IPS DF 19.7 (cell line): ENCODE measurements at places on chromosomes 2 and 18.

- DNase-seq: no peak
These were observed 478.6 kb upstream of the ACVR2A start for GRCh38 chr2:147366279-147366678.

DNA sequence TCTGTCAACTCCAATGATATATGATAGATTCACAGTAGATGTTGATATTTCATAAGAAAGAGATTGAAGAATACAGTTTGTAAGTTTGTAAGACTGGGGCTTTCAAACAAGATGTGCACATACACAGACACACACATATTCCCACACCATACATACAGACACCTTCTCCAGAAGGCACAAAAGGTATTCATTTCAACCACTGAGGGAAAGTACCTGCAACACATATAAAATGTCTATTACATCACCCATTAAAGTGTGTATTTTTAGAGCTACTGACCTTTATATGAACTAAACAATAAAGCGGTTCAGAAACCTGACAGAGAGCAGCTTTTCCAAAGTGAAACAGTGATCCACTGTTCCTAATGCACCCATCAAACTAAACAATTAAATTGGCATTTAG is 53.3 kb downstream of the CCDC148 start:
- DNase-seq: no peak

- DNase-seq: no peak
These were observed 26.9 kb downstream of the GCG start for GRCh38 chr2:162125138-162125537.

DNA sequence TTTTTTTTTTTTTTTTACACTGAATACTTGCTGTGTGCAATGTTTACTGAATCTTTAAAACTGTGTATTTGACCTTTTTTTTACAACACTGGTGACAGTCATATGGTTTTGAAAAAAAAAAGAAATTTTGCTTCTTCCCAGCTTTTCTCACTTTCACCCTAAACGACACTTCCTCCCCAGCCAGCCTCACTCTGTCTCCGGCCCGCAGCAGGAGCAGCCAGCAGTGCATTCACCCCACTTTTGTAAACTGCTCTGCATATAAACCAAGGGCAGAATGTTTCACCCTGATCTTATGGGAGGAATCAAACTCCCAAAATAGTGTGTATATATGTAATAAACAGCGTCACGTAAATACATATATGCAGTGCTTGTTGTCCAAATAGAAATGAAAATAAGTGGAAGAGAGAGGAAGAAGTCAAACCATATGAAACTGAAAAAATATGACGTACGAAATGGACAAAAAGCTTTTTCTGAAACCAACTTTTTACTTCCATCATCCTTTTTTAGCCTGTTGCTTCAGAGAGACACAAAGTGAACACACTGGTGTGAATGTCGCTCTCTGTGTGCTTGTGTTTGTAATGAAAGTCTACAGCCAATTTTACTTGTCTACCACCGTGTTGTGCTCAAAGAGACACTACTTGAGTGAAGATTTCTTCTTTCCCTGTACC is 54.2 kb downstream of the ZCCHC2 start:
- no peak for DNase-seq

GRCh38 chr18:36467614-36468013 is 170.1 kb downstream of the FHOD3 start:
- no peak for DNase-seq

GRCh38 chr2:193331676-193332075 is 1136.9 kb upstream of the TMEFF2 start:
- no peak for DNase-seq

- DNase-seq: peak; percentile 86
These were observed 27.9 kb downstream of the FABP1 start for GRCh38 chr2:88099798-88100488.

DNA sequence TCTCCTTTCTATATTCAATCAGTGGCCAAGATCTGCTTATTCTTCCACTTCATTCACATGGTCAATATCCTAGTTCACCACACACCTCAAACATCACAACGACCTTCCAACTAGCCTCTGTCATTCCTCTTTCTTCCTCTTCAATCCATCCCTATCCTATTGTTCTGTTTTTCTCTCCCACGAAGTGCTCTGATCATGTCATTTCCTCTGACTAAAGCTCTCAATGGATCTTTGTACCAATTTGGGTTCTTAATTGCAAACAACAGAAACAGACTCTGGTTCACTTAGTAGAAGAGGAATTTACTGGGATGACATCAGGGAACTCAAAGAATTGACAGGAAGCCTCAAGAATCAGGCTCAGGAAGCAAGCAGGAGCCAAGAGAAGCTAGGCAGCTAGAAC is 23.5 kb downstream of the WNT10A start:
- DNase-seq: no peak

GRCh38 chr2:126269911-126270310 is 386.0 kb upstream of the GYPC start:
- no peak for DNase-seq

GRCh38 chr2:162720559-162721271 is 117.9 kb downstream of the KCNH7 start:
- DNase-seq: no peak

DNA sequence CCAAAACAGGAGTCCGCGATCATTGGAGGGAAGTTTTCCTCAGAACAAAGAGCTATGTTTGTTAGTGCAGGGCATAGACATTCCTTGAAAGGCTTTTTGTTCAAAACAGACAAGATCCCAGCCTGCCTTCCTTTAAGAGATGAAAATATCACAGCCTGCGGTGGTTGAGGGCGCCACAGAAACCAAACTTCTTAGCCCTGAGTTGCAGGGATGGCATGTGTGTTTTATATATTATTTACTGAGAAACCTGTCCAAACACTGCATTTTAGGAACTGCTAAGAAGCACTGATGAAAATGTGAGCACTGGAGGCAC is 57.5 kb upstream of the TMEM178A start:
- DNase-seq: no peak

DNA sequence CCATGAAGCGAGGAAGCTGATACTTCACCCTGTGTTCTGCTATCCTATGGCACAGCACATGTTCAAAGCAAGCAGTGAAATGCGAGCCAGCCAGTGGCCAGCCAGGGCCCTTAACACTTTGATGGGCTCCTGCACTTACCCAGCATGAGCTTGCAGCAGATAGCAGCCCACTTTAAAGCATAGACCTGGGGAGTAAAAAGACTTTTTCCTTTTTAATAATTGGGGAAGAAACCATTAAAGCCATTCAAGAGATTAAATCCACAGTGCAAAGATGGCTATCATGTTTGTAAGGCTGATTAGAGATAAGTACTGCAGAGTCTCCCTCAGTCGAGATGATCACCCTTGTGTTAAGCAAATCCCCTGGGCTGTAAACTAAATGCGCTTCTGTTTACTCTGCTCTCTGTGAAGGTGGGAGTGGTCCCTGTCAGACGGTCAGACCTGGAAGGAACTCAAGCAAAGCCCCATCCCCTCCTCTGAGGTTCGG is 15.7 kb downstream of the CCBE1 start:
- no peak for DNase-seq

- no peak for DNase-seq
These were observed 143.3 kb downstream of the FTCDNL1 start for GRCh38 chr2:199707593-199708185.

DNA sequence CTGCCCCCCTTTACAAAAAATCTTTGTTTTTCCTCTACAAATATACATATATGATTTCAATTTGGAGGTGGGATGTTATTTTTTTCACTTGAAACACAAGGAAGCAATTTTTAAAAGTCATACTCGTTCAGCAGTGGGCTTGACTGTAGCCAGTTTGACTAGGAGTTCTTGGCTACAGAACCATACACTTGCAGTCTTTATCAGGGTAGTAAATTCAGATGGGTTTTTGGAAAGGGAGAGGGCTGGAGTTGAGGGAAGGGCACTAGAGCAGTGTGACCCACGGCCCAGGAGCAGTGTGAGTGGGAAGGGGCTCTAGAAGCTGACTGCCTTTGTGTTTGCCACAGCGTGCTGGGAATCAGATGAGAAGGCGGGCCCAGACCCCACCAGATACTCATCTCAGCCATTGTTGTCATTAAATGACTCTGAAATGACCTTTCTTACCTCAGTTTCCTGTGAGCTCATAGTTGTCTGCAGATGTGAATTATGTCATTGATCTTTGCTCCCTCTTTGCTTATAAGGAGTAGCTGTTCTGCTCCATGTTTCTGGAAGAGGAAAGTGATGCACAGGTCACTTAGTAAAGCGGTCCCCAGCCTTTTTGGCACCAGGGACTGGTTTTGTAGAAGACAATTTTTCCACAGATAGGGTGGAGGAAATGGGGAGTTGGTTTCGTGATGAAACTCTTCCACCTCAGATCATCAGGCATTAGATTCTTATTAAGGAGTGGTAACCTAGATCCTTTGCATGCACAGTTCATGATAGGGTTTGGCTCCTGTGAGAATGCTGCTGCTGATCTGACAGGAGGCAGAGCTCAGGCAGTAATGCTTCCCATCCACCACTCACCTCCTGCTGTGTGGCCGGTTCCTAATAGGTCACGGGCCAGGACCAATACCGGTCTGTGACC is 116.8 kb downstream of the SPTBN1 start:
- no peak for DNase-seq

DNA sequence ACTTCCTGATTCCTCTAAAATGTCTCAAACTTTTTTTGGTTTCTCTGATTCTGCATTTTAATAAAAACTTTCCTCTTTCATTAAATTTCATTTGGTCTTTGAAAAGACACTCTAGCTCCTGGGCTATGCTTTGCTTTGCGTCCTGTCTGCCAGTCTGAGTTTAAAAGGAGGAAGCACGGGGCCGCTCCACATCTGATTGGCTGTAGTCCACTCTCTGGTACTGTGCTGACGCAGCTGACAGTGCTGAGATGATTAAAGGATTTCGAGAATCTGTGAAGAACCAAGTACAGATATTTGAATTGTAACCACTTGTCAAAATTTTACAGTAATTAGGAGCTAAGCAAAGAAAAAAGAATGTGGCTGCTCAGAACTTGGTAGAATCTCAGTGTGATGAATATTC is 199.6 kb upstream of the HNMT start:
- DNase-seq: no peak

- no peak for DNase-seq
These were observed 87.3 kb upstream of the TLK1 start for GRCh38 chr2:171247741-171248662.

GRCh38 chr2:76667821-76668271 is 854.3 kb downstream of the LRRTM4 start:
- no peak for DNase-seq

DNA sequence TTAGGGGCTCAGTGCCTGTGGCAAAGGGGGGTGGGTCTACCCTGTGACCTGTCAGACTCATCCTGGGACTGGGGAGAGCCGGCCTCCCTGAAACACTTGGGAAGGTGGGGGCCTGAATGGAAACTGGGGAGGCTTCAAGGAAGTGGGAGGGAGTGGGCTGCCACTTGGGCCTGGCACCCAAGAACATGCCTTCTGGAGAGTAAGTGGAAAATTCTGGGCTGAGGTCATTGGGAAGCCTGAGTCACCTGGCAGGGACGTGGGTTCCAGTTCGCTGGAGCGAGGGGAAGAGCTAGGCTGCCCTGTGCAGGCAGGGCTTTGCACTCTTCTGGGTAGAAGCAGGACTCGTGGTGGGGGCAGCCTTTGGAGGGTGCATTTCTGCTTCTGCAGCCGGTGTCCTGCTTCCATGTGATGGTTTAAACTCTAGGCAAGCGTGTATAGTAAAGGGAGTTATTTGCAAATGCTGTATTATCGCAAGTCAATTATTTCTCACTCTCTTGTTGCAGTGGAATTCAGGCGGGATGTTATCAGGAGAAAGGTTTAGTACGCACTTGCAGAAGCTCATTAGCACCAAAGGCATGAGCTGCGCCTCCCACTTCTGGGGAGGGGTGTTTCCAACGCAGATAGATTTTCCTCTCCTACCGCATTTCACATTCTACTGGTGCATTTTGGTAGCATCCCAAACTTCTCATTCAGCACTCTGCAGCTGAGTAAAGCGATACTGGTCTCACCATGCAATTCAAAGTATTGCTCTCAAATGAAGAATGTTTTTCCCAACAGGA is 3.8 kb downstream of the LRRFIP1 start:
- no peak for DNase-seq

DNA sequence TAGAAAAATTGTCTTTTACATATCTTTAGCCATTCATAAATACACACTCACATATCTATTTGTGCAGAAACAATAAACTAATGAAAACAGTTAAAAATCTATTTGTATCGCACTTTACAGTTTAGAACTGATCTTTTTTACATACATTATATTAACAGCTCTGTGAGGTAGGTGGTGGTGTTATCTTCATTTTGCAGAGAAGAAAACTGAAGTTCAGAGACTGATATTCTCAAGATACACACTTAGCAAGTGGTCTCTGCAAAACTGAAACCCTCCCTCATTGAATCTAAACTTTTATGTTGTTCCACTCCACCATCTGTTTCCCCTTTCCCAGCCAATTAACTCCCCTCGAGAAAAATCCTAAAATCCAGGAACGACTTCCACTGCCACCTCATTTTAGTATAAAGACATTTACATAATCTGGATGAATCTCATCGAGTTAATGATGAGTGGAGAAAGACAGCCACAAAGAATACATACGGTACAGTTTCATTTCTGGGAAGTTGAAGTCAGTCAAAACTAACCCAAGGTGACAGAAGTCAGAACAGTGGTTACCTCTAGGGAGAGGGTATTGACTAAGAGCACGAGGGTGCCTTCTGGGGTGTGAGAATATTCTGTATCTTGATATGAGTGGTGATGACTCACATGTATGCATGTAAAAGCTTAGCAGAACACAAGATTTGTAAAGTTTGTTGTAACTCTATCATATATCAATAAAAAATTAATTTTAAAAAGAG is 524.2 kb upstream of the TCF4 start:
- no peak for DNase-seq

DNA sequence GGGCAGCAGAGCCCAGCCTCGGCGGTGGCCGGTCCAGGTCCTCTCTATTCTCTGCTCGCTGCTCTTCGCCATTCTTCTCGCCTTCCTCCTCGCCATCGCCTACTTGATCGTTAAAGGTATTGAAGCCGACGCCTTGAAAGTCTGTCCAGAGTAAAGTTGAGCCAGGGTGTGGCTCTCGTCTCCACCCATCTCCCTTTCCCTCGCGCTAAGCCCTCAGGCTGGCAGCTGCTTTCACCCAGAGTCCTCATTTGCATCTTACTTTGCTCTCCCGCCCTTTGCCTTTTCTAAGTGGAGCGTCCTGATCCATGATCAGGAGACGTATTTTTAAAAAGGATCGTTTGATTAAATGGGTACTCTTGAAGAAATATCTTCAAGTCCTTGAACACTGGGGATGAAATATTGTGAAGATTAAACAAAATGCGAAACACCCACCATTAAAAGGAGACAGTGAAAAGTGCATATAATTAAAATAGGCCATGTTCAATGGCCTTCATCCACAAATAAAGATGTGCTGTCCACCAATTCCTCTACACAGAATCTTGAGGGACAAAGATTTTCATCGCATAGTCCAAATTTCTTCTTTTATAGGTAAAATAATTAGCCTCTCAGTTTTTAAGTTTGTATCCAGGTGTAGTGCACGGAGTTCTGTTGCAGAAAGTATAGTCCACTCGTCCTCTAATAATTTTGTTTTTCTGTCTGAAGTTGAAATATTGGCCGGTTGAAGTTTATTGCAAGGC is 657 bp downstream of the ARL6IP6 start:
- DNase-seq: no peak

DNA sequence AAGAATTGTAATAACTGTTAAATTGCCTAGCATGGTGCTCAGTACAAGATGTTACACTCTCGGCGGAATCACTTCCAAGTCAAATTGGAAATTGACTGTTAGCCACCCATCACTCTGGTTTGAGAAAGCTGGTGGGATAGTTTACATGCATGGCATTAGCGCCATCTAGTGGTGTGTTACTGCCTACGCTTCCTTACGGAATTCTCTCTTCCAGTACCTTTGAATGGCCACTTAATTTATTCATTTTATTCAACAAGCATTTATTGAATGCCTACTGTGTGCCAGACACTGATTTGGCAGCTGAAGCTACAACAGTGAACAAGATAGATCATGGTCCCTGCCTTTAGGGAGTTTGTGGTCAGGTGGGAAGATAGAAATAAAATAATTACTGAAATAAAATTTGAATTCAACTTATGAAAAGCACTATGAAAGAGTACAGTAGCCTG is 171.2 kb downstream of the TMEM247 start:
- DNase-seq: peak; percentile 47
